Keratinocyte (primary cell): ENCODE measurements at places on chromosomes 2 and 18. TPM values are rescaled to one million over a fixed set of nuclear protein-coding genes. Genes with fewer than 3 reads are reported as not detected.

Gene DCDC2C
- polyA plus RNA-seq: not detected in 3 replicates

DNA sequence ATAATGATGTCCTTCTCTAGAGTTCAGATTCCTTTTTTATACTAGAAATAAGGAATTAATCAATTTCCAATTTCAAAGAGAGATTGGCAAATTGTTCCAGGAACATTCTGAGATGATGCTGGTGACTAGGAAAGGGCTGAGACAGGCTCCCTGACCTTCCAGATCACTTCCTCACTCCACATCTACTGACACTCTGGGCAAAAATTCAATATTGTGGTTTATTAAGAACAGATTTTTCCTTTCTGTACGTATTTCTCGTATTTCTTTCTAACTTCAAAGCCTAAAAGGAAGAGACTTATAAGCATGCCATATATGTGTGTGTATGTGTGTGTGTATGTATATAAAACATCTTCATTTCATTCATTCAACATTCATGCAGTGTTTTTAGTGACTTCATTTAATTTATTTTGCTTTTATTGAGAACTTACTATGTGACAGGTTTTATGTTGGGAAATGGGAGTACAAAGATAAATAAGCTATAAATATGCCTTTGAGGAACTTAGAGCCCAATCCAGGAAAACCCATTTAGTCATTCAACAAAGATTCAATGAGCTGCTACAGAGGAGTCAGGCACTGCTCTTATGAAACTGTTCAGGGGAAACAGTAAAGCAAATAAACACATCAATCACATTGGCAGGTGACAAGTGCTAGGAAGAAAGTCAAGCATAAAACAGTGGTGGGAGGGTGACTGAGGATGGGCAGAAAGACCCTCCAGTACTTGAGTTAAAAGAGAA, 137.9 kb downstream of the RDH14 start:
- DNase-seq: no peak

- no peak for DNase-seq
Observed at GRCh38 chr2:14301331-14301730, 331.2 kb upstream of the LRATD1 start.

DNA sequence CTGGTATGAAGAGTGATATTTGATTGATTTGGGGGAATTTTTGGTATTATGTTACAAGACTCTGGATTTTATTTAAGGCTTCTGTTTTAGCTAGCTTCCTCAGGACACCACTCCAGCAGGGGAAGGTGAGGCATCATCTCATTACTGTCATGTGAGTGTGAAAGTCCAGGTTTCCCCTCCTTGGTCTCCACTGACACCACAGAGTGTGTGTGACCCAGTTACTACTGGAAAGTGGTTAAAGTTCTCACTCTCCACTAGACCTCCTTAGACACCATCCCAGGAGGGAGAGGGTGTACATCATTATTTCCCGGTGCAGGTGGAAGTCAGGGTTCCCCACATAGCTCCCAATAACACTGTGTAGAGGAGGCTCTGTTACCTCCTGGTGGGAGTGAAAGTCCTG, 35.8 kb upstream of the EPG5 start:
- DNase-seq: no peak

Gene PDE1A
- polyA plus RNA-seq: 0.06 to 0.10 TPM (median 0.07 TPM) in 3 replicates

Gene WBP1
- 72.3 to 143 TPM (median 75.5 TPM) in 3 replicates for polyA plus RNA-seq

Gene AGXT
- not detected in 3 replicates for polyA plus RNA-seq

DNA sequence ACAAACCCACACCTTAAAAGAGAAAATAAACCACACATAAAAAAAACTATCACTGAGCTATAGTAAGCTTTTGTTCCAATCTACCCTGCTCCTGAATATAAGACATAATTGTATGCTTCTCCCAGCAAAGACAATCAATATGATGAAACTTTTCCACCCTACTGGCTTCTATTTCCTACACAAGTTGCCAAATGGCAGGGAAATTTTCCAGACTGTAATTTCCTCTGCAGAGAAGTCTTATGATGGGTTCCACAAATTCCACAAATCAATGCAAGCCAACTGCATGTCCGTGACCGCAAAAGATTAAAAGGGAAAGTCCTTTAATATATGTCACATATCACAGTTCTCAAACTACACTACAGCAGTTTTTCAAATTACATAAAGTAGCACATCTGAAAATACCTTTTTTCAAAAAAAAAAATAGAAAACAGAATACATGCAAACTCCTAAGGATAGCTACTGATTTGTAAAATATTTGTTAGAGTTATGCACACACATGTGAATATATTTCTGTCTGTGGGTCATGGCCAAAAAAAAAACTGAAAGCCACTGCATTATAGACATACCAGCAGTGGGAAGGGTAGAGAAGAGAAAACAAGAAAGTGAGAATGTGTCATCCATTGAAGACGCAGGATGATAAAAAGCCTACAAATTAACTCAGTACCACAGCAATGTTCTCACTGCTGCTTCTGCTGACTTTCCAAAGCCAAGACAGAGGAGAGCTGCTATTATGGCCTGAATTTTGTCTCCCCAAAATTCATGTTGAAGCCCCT, 61.4 kb downstream of the RPL31 start:
- no peak for DNase-seq

DNA sequence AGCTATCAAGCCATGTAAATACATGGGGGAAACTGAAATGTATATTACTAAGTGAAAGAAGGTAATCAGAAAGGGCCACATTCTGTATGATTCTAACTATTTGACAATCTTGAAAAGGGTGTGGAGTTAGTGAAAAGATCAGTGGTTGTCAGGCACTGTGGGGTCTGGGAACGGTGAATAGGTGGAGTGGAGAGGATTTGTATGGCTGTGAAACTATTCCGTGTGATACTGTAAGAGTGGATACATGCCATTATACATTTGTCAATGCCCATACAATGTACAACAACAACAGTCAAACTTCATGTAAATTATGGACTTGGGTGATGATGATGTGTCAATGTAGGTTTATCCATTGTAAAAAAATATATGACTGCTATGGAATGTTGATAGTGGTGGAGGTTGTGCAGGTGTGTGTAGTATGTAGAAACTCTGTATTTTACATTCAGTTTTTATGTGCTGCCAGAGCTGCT, 1116.2 kb downstream of the SUCLG1 start:
- DNase-seq: no peak

DNA sequence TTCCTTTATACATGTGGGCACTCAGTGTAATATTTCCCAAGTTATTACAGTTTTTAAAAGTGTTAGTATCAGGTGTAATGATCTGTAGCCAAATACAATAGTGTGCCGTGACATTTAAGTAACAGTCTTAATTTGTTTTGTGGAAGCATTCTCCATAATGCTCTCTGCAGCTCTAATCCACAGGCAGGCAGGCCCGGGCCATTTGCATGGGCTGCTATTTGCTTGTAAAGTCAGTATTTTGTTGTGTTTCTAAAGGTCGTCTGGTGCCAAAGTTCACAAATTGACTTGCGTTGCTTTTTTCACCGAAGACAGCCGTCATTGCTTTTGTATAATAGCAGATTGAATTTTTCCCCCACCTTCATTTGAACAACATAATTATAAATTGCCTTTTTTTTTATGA, 153.0 kb downstream of the GBX2 start:
- no peak for DNase-seq

GRCh38 chr2:56084111-56084901, 99.5 kb upstream of the CCDC85A start:
- no peak for DNase-seq

DNA sequence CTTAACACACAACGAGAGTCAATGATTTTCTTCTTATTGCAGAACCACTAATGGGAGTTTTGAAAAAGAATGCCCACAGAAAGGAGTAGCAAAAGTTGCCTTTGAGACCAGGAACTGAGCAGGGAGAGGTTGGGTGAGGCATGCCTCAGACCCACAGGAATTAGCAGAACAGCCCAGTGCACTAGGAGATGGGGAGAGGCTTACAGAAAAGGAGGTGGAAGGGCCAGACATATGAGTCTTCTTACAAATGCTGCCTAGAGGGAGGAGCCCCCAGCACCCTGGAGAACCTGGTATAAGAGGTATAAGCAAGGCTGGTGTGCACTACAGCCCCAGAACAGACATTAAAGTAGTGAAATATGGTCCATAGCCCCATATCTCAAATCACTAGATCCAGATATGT, 162.0 kb downstream of the DTNA start:
- DNase-seq: no peak

DNA sequence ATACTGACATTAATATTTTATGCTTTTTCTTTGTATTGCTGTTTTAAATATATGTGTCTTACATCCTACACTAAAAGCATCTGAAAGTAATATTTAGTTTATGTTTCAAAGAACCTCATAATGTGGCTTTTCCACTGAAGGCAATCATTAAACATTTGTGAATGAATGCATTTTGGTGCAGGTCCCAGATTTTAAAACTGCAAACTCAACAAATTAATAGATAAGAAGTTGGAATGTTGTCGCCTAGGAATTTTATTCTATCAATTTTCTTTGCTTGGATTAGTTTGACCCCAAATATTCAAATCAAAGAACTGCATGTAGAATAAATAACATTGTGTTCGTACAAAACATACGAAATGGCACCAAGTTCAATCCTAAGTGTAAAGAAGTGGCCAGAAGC, 44.7 kb downstream of the ATF2 start:
- DNase-seq: no peak

Gene LOXHD1
- polyA plus RNA-seq: not detected in 3 replicates

DNA sequence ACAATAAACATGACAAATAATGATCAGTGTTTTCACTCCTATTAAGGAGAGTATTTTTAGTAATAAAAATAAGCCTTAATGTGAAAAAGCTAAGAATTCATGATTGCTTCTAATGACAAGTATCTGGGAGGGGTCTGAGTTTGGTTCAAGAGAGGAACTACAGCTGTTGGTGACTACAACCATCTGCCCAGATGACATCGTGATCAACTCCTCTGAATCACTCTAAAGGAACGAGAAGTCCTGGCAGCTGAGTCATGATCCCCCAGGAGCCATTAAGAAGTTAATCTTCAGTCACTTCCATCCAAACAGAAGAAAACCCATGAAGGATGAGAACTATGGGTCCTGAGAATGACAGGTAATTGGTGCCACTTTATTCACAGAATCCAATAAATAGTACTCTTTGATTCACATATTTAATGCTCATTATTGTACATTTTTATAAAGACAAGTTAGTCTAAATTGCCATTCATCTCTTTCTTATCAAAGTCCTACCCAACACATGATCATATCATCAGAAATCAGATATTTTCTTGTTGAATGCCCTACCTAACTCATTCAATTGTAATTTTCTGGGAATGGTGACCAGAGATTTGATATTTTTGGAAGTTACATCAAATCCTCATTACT, 6.8 kb downstream of the TFPI start:
- DNase-seq: peak; percentile 52

Gene ZSWIM2
- polyA plus RNA-seq: not detected in 3 replicates

DNA sequence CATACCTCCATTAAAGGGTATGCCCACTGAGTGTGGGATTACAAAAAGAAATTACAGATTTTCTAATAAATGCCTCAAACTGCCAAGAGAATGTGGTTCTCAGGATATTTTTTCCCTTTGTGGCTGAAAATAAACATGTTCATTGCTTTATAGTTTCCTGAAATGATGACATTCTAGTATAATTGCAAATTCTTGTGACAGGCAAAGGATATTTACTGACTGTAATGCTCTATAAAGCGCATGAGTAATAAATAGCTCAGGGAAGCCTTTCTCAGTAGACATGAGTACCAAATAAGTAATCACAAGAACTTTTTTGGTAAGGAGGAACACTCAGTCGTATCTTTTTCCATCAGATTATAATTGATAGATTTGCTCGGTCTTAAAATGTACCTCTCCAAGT, 72.3 kb downstream of the FTCDNL1 start:
- no peak for DNase-seq

Gene SERPINB13
- polyA plus RNA-seq: 15.5 to 69.8 TPM (median 44.6 TPM) in 3 replicates

DNA sequence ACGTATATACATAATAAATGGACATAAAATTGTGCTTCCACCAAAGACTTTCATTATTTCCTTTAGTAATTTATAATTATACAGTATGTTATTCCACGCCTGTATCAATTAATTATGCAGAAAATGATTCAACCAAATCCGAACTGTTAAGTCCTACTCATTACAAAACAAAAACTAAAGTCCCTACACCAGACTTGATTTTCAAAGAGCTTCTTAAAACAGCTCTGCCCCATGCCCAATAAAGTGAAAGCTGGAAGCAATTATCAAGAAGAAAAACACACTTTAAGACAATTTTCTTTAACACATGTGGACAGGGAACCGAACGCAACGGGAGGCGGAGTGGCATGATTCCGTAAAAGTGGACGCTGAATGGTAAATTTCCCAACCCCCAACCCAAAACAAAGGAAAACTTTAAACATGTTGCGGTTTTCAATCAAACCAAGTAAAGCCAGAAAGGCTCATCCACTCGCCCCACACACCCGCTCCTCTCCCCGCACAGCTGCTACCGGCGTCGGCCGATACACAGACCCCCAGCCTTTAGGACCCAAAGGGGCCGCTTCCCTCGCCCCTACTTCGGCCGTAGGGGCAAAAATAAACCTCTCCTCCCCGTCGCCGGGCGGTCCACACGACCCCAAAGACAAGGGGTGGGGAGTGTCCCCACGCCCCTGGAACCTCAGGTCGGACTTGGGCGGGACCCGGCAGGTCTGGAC, 705 bp downstream of the YES1 start:
- DNase-seq: no peak

DNA sequence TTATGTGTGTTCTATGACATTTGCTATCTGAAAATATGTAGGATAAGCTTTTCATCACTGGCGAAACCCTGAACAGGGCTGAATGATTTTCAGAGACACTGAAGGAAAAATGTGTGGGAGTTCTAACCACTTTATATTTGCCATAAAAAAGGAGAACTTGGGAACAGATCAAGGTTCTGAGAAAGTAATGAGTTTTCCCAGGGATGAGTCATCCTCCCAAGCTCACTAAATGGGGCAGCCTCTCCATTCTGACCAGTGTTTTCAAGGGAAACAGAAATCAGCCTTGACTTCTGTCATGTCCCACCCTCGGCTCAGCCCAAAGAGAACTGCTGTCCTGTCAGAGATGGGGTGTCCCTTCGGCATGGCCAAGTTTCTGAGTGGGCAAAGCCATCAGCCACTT, 2109.8 kb upstream of the CELF4 start:
- DNase-seq: no peak

DNA sequence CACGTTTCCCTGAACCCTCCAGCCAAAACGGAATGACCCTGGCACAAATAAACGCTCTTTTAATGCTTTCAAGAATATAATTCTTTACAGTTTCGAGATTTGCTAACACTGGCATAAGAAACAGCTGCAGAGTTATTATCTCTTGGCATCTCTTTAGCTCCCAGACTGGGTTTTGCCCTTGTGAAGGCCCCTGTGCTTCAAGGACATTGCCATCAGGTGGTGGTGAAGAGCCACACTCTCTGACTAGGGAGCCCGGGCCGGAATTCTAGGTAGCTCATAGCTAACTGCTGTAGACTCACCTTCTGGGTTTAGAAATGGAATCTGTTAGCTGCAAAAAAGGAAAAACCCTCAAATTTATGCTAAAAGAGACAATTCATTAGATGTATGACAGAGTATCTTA, 13.3 kb upstream of the GALNT14 start:
- DNase-seq: no peak

Gene ZNF521
- polyA plus RNA-seq: 0.02 to 0.09 TPM (median 0.07 TPM) in 3 replicates

Gene COX7A2L
- 126 to 172 TPM (median 144 TPM) in 3 replicates for polyA plus RNA-seq

- no peak for DNase-seq
Observed at GRCh38 chr18:39167990-39168389, 1602.4 kb upstream of the CELF4 start.
